ENCODE measurements at places on chromosomes 11 and 22.
A peak's percentile ranks its signal among the peaks of the same experiment; 100 is the strongest.

GRCh38 chr11:20754933-20755332 lies 85.5 kb downstream of the NELL1 start:
- no peak for DNase-seq

DNA sequence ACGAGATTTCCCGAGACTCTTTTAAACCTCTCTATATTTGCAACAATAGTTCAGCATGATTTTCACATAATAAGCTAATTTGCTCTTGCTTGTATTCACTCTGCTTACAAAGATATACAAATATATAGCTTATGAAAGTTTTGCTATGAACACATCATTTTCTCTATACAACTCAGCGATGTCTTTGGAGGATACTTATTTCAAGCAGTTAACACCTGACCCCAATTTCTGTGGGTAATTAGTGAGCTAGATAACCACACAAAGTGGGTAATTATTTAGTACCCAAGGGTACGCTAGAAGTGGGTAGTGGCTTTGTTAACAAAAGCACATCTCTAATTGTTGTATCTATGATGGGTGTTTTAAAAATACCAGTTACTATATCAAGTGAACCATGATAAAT lies 12.3 kb downstream of the BLID start:
- DNase-seq, result no peak

DNA sequence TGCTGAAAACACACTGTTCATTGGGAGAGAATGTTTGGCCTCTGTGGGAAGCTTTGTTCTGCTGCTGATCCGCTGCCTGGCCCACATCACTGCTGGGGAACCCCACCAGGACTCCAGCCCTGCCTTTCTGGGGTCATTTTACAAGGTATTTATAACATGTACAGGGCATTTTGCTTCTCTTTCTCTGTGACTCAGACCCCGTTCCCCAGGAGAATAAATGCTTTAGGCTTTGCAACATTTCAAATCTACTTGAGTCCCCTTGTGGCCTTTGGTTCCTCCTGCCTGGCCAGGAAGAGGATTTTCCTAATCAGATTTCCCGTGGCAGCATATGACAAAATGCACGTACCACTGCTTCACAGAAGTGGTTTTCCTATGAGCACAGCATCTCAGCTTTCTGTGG lies 43.0 kb downstream of the BTG4 start:
- no peak for DNase-seq

GRCh38 chr11:74681686-74682651 lies 49.3 kb downstream of the CHRDL2 start:
- DNase-seq, result no peak

- DNase-seq, result no peak
These were observed 135.3 kb upstream of the ZBED5 start for GRCh38 chr11:10993186-10993585.

DNA sequence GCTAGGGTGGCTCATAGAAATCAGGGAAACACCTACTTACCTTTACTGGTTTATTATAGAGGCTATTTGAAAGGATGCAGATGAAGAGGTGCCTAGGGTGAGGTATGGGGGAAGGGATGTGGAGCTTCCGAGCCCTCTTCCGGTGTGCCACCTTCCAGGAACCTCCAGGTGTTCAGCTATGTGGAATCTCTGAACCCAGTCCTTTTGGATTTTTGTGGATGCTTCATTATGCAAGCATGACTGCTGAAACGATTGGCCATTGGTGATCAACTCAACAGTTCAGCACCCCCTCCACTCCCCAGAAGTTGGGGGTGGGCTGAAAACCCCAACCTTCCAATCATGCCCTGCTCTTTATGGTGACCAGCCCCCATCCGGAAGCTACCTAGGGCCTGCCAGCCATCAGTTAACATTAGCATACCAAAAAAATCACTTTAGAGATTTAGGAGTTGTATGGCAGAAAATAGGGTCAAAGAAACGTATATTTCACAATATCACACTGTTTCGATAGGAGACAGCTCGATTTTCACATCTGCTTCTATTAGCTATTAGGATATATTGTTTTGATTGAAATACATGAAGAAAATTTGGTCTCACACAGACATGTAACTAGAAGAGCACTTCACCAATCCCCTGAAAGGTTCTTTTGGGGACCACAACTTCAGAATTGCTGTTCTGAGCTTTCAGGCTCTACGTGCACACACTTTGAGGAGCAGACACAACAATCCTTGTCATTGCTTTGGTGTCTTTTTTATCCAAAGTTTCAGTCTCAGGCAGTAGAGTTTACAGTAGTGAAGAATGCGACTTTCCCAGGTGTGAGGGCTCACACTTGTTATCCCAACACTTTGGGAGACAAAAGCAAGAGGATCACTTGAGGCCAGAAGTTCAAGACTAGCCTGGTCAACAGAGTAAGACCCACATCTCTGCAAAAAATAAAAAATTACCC lies 3.3 kb upstream of the POLR2G start:
- DNase-seq, result no peak

- peak; percentile 13 for DNase-seq
These were observed at the start of gene LRRC10B for GRCh38 chr11:61507962-61508861. Gene LRRC10B (plus strand): TSS chr11:61508749. CDS start chr11:61508999, 250 bp downstream.

DNA sequence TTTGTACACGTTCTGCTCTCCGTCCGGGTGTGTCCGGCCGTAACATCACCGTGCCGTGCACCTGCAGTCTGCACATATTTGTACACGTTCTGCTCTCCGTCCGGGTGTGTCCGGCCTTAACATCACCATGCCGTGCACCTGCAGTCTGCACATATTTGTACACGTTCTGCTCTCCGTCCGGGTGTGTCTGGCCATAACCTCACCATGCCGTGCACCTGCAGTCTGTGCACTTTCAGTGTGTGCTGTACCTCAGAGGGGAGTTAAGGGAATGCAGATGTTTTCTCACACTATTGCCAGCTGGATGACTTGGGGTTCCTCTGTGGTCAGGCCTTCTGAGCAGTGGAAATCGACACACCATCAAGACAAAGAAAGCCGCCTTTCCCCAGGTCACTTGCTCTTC lies 4.2 kb downstream of the TTLL8 start:
- DNase-seq, result no peak

DNA sequence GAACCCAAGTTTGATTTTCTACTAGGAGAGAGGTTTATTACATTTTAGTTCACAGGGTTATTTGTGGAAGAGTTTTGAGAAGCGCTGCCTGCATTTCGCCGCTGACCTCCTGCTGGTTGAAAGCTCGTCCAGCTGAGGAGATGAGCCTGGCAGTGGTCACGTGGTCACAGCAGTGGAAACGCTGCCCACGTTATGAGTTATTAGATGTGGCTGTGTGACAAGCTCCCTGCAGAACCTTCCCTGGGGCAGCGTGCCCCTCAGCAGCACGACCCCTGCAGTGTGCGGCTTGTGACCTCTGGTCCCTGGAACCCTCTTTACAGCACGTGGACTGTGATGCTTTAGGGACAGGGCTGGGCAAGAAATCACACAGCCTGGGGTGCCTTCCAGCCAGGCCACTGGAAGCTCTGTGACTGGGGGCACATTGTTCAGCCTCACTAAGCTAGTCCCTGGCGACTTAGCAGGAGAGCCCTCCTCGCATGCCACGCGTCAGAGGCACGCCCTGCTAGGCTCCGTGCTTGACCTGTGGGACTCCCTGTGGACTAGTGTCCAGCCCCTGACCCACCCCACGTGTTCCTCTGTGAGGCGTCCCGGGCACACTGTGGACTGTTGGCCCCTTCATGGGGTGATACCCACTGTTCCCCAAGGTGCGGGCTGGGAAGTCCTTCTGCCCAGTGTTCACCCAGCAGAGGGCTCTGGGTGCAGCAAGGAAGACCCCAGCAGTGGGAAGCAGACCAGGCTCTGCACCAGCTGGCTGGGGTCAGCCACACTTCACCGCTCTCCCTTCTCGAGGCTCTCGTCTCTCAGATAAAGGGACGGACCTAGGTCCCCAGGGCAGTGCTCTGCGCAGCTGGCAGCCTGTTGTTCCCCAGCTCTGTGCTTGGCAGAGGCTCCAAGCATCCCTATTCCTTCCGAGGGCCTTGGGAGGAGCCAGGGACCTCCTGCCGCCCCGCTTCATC lies 349.5 kb downstream of the TBC1D22A start:
- DNase-seq, result no peak

DNA sequence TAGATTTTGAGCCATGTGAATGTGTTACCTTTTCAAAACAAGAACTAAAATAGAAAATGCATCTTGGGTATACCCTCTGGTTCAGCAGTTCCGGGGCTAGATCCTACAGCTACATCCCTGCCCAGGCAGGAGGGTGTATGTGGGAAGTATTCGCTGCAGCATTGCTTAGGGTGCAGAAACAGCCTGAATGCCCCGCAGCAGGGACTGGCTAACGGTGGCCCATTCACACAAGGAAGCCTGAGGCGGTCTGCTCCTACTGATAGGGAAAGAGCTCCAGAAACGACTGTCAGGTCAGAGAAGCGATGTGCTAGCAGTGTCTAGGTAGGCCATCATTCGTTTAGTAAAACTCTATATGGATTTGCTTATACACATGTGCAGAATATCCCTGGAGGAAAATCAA lies 9.9 kb upstream of the RASL10A start:
- DNase-seq, result no peak

DNA sequence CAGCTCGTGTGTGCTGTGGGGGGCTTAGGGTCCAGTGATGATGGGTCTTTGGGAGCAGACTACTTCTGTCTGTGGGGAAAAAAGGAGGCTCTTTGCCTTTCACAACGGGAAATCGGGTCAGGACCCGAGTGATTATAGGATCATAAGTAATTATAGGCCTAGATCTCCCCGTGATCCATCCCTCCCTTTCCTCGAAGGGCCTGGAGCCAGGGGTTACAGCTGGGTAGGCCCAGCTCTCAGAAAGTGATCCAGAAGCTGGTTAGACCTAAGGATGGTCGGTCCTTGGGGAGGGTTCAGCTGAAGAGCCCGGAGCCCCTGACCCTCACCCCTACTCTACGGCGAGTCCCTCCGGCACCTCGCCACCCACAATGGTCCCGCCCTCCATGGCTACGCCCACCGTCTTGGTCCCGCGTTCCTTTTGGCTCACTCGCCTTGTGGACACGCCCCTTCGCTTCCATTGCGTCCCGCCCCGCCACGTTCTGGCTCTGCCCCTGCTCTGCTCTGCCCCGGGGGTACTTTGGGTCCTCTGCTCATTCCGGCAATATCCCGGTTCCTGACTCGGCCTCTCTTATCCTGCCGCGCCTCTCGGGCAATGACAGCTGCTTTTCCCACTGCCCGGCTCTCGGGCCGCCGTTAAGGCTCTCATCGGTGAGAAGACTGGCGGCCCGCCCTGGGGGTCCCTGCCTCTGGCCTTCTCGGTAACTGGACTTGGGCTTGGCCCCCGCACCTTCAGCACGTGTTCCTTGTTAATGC lies 5.0 kb downstream of the IGSF22 start:
- DNase-seq, result peak; percentile 79

- DNase-seq, result peak; percentile 35
These were observed 25.6 kb upstream of the TH start for GRCh38 chr11:2196970-2197770.

DNA sequence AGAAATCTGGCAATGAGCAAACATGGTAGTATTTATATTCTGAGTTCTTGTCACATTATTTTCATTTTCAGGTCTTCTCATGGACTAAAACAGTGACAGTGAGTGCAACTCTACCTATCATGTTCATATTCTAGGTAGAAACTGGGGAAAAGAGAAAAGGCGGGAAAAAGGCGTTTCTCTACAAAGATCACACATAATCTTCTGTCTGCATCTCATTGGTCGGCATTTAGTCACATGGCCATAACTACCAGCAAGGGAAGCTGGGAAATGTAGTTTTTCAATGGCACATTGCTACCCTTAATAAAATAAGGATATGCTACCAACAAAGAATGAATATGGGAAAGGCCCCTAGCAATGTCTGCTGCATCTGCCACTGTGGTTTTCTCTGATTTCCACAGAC lies 57.6 kb upstream of the B3GAT1 start:
- no peak for DNase-seq

Measured in stimulated activated CD8-positive, alpha-beta memory T cell treated with anti-CD3 and anti-CD28 coated beads, Interleukin-7, amount 100 ng/mL, for 4 hours (primary cell).